ENCODE measurements at places on chromosomes 7 and 10.

DNA sequence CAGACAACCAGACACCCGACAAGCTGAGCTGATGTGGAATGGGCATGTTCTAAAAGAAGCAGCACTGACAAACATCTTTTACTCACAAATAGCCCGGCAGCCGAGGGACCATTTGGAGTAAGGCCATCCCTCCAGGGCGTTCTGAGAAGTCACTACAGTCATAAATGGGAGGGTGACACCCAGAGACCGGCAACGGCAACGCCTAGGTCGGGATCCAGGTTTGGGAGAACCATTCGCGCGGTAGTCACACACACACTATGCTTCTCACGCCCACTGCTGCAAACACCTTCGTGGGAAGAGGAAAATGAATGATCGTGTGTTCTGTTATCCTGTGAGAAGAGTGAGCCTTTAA lies 9.8 kb downstream of the TNS3 start:
- no peak for DNase-seq

GRCh38 chr10:11560076-11560709 lies 51.3 kb downstream of the USP6NL start:
- DNase-seq, result no peak

- DNase-seq, result no peak
Observed at GRCh38 chr7:1941464-1942242, 271.6 kb downstream of the ELFN1 start.

- no peak for DNase-seq
Observed at GRCh38 chr7:30436046-30436445, 42.5 kb downstream of the NOD1 start.

GRCh38 chr7:45657136-45657889 lies 83.1 kb downstream of the ADCY1 start:
- DNase-seq, result no peak

- DNase-seq, result no peak
Observed at GRCh38 chr10:86177537-86178155, 188.9 kb downstream of the GRID1 start.

DNA sequence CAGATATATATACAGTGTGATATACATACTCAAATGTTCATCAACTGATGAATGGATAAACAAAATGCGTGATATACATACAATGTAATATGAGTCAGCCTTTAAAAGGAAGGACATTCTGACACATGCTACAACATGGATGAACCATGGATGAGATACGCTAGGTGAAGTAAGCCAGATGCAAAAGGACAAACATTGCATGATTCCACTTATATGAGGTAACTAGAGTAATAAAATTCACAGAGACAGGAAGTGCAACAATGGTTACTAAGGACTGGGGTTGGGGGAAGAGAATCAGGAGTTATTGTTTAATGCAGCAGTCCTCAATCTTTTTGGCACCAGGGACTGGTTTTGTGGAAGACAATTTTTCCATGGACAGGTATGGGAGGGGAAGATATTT lies 47.3 kb upstream of the PIK3AP1 start:
- DNase-seq, result no peak

DNA sequence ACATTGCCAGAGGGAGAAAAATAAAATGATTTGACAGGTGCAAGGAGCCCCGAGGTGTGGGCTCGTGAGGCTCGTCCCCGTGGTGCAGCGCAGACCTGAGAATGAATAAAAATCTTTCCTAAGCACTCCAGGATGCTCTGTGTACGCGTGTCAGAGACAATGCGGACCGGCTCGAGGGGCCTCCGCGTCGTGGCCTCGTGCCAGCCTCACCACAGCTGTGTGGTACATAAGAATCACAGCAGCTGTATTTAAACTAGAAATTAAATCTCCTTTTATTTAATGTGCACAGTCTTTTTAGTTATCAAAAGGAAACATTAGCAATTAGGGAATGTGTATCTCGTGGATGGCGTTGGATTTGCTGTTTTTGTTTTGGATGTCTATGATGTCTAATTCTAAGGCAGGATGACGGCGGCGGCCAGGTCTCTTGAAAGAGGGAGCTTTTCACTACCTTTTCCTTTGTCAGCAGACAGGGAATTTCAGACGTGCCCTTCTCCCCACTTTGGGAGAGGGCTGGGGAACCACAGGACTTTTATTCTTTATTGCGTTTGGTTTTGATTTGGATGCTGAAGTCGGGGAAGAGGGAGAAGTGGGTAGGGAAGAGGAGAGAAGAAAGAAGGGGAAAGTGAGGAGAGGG lies 365.3 kb upstream of the SHH start:
- no peak for DNase-seq

DNA sequence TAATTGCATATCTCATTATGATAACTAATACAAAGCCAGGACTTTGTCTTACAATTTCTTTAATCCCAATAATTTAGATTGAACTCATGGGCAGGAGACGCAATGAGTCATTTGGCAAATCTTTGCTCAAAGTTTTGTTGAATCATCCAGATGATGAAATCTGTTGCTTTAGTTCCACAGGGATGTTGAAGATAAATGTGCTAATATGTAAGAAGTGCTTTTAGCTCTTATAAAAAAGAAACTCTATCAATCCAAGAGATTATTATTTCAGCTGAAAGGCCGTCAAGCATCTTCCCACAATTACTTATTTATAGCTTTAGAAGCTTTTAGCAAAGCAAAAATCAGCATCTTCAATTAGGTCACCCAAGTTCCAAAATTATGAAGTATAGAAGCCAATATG lies 36.8 kb upstream of the ANK3 start:
- peak; percentile 61 for DNase-seq

GRCh38 chr7:1681581-1681980 lies 11.5 kb downstream of the ELFN1 start:
- DNase-seq, result no peak

DNA sequence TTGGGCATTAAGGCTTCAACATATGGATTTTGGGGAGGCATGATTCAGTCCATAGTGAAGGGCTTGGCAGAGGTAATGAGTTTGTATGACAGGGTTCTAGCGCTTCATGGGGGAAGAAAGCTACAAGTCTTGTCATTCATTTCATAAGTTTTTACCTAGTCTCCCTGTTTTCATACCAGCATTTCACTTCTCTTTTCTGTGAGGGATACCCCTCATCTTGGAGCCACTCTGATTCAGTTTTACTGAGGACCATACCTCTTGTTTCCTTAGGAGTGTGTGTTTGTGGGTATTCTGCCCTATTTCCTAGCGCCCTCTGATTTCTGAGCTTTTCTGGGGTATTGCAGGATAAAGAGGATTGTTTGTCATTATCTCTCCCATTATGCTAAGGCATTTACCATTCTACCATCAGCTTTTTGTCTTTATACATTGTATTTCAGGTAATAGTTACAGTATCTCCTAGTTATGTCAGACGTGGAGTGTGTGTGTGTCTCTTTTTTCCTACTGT lies 6.8 kb downstream of the RSBN1L start:
- no peak for DNase-seq

- no peak for DNase-seq
Observed at GRCh38 chr10:11023009-11023953, 5.6 kb downstream of the CELF2 start.

DNA sequence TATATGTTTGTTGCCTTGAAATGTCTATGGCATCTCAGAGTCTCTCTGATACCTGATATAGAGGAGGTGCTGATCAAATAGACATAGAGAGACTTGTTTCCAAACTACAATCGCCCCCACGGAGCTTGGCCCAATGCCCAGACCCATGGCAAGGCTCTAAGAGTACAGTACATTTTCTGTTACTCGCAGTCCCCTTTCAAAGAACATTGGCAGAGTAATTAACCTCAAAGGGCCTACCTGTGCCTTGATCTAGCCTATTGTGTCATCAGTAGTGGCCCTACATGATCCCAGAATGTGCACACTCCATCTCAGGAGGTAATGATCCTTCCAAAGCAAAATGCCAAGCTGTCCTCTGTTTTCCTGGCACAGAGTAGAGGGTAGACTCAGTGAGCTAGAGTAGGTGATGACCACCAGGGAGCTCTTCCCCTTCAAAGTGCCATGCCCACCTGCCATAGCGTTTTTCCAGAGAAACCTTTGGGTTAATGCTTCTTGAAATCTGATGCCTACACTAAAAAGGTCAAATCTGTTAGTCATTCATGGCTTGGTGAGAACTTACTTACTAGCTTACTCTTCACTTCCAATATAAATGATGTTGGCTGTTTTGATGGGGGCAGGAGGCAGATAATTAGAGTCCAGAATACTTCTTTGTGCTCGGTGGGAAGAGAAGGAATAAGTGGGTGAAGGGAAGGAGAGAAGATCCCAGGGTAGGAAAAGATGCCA lies 41.2 kb upstream of the ACSL5 start:
- DNase-seq, result no peak

GRCh38 chr7:48759431-48760080 lies 164.8 kb upstream of the CDC14C start:
- no peak for DNase-seq

- DNase-seq, result no peak
Observed at GRCh38 chr10:43074409-43074808, 2.5 kb upstream of the RET start.

- DNase-seq, result peak; percentile 54
Observed at GRCh38 chr10:68600041-68600778, 40.1 kb downstream of the TET1 start.

DNA sequence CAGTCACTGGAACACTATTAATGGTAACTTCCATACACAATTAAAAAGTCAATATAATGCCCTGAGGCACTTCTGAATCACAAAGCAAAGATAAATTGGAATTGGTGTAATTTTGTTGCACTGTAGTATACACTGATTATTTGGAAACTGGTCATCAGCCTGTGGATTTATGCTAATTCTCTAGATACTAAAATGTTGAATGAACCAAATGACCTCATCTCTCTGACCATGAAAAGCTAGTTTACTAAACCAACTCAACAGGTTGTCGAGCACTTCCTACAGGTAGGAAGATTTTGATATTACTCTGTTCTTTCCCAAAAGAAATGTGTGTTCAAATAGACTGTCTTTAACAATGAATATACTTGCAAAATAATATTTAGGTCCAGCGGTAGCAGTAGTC lies 5.3 kb downstream of the NRP1 start:
- DNase-seq, result no peak

DNA sequence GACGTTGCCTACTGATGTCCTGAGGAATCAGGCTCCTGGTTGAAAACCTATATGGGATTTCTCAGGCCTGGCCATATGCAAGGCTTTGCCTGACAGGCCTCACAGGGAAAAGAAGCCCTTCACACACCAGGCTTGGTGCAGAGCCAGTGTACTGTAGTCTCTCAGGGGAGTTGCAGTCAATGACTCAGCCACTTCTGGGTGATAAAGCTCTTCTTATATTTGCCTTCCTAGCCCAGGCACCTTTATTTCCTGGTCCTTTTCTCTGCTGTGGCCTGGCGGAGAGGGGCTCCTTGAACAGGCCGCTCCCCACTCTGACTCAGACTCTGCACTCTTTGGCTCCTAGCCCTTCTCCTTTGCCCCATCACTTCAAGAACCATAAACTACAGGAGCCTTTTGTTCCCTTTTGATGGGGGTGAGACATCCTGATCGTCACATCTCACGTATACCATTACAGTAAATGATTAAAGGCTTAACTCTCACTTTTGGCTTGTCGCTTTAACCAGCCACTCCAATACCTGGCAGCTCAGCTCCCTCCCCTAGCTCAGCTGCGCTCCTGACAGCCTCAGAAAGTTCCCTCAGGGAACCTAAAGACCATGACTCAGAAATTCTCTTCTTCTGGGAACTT lies 33.5 kb downstream of the DPY19L1 start:
- peak; percentile 41 for DNase-seq

- DNase-seq, result no peak
Observed at GRCh38 chr7:85462671-85463070, 275.8 kb upstream of the SEMA3D start.

DNA sequence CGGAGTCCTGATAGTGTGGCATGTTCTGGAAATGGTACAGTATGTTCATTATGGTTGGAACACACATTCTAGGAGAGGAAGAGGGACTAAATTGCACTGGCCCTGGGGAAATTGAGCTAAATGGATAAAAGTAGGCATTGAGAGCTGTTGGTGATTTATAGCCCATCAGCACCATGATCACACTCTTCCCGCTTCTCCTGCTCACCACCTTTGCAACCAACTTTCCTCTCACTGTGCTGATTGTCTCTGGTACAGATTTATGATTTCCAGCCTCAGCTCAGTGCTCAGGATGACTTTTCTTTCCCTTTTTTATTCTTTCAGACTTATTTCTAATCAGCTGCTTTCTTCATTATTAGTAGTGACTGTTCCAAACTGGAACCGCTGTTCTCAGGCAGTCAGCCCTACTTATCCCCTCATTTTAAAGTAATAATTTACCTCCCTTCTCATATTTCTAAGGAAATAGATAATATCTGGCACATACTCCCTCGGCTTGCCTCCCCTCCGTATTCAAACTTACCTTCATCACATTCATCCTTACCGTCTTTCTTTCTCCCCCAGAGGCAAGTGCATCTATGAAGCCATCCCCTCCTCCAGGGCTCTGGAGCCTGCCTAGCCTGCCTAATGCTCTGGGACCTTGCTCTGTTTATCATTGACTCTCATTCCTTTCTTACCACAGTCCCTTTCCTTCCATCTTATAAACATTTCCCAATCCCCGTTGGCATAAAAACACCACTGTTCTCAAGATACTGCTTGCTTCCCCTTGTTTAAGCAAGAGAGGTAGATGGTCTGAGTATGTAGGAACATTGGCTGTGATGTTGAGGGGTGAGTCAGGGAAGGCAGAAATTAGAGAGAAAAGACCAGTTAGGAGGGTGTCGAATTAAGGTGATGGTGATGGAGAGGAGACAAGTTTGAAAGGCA lies 51.6 kb upstream of the RPA3 start:
- no peak for DNase-seq

DNA sequence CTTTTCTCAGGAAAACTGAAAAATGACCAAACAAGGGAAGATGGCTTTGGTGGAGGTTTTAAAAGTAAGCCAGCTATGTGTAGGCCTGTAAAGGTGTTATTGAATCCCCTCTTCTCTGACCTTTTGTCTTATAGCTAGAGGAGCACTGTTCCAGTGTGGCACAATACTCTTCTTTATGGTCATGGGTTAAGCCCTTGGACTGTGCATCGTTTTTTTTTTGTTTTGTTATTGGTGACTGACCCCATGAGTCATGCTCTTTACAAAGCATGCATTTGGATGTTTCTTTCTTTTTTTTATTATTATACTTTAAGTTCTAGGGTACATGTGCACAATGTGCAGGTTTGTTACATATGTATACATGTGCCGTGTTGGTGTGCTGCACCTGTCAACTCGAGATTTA lies 19.6 kb upstream of the FAM25A start:
- no peak for DNase-seq

DNA sequence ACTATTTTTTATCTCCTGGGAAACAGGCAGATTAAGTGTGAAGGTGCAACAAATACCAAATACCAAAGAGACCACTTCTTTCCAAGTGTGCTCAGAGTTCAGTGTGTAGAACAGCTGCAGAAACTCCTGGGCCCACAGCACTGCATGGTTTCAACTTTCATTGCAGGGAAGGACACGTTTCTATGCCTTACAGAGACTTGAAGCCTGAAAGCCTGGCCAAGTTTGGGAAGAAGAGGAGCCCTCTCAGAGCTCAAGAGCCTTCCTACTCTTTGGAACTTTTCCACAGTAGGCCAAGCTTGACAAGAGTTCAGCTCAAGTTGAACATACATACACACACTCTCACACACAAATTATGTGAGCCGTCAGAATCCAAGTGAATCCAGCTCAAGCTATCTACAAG lies 2.5 kb downstream of the HOXA4 start:
- DNase-seq, result peak; percentile 72

Measured in AG04450 (cell line).